Muscle of leg (tissue), 16 donors: ENCODE measurements at places on chromosomes 1 and 21.

DNA sequence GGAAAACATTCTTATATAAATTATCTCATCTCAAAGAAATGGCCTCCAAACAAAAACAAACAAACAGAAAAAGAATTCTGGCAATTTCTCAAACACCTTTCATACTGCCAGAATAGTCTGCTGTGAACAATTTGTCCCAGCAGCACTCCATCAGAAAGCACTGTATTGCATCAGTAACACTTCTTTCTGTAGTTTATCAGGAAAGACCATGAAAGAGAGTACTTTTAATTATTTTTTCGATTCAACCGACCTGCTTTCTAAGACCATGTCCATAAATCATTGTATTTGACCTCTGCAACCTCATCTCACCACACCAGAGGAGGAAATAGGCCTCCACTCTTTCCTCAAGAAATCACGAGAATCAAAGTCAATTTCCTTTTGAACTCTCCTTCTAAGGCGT is 1579.9 kb downstream of the MRPL39 start:
- peak; percentile 56 for DNase-seq

DNA sequence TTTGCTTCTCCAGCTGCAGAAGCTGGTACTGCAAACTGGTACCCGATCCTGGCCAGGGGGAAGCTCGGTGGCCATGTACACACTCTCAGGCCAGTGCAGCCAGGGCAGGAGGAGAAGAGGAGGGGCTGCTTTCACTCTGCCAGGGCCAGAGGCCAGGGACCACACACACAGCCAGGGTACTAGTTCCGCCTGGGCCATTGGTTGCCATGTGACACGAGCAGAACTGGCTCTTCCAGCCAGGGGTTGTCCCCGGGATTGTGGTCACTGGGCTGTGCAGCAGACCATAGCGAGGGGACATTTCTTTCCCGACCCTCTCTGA is 3.7 kb upstream of the SHISAL2A start:
- peak; percentile 32 for DNase-seq

- no peak for DNase-seq
Measured at GRCh38 chr1:50490640-50491039, 67.4 kb upstream of the DMRTA2 start.

- no peak for DNase-seq
Measured at GRCh38 chr1:171981303-171981702, 140.0 kb downstream of the DNM3 start.

DNA sequence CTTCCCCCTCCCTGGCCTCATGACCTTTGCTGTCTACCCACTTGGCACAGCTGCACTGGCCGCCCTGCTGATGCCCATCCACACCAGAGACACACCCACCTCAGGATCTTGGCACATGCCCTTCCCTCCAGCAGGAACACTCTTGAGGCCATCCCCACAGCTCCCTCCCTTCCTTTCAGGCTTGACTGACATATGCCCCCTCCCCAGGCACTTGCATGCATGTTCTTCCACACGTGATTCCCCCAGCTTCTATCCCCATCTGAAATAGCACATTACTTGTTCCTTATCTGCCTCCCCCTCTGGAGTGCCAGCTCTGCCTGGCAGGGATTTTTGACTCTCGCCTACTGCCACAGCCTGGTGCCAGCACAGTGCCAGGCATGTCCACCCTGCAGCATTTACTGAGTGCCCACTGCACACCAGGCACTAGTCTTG is 98.5 kb upstream of the SLC25A33 start:
- DNase-seq, result no peak

DNA sequence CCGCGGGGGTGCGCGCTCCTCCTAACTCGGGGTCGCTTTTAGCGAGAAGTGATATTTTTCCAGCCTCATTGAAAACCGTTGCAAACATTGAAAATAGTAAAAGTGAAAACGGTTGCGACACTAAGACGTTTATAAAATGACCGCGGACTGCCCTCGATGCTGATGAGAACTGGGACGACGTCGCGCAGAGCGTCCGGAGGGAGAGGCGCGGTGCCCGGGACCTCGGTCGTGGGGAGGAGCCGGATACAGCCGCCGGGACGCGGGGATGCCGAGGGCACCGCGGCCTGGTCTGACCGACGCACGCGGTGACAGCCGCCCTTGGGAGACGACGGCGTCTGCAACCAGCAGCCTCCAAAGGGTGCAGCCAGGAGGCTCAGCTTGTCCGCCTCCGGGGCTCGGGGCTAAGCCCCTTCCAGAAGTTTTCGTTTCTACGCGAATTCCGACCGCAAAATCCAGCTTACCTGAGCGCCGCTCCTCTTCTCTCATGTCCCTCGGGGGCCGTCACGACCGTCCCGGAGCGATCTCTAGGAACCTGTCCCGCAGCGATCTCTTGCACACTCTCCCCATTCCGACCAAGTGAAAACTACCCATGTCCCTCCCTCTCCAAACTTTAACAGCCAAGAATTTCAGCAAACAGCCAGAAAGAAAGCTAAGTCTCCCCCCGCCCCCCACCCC is 144.4 kb upstream of the ETS2 start:
- DNase-seq, result peak; percentile 44

GRCh38 chr1:86423873-86424272 is at the start of gene CLCA2:
TSS of gene CLCA2 (plus strand) at chr1:86424171. CDS start at chr1:86424248, 77 bp downstream.
- DNase-seq, result no peak

- no peak for DNase-seq
Measured at GRCh38 chr21:25054689-25055088, 552.6 kb downstream of the MRPL39 start.

DNA sequence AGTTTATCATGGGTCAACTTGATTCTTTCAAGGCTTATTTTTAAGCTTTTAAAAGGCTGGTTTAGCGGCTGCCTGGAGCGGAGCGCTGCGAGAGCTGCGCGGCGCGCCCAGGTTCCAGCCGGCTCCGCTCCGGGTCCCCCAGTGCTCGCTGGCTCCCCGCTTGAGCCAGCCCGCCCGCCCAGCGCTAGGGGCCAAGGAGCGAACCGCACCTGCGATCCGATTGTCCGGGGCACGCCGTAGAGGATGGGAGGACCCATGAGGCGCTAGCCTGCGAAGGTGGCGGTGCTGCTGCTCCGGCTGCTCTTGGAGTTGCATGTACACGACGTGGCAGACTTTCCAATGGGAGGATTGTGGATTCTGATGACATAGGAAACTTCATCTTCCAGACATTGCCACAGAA is 9.9 kb upstream of the CFHR4 start:
- peak; percentile 8 for DNase-seq

DNA sequence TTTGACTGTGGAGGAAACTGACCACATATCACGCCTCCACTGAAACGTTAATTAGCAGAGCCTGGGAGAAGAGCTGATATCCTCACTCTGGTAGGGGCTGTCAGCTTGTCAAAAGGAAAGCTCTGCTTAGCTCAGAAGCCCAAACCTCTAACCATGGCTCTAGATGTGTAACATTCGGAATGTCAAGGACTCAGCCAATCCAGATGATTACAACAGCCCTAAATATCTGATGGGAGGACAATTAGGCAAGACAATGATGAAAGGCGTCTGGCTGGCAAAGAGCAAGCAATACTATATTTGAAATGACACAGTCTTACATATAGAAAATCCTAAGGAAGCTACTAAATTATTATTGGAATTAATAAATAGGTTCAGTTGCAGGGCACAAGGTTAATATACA is 45.7 kb upstream of the COX20 start:
- DNase-seq, result no peak

GRCh38 chr1:112524251-112524650 is 15.5 kb downstream of the WNT2B start:
- no peak for DNase-seq

GRCh38 chr1:169099561-169099960 is 6.9 kb upstream of the ATP1B1 start:
- no peak for DNase-seq

GRCh38 chr1:98126740-98127139 is 205.9 kb upstream of the DPYD start:
- peak; percentile 10 for DNase-seq

DNA sequence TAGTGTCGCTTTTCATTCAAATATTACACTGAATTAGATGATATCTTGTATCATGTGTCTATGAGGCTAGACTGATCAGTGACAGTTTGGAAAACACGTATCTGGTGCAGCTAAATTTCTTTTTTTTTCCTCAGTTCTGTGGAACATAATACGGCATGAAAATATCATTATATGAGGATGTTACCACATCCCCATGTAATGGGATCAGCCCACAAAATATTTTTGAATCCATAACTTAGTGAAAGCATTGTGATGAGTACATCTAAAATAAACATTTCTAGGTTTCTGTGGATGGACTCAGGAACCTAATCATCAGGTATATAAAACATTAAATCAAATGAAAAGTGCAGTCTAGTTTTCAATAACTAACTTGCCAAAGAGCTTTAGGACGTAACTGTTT is 356.3 kb downstream of the USP25 start:
- no peak for DNase-seq

DNA sequence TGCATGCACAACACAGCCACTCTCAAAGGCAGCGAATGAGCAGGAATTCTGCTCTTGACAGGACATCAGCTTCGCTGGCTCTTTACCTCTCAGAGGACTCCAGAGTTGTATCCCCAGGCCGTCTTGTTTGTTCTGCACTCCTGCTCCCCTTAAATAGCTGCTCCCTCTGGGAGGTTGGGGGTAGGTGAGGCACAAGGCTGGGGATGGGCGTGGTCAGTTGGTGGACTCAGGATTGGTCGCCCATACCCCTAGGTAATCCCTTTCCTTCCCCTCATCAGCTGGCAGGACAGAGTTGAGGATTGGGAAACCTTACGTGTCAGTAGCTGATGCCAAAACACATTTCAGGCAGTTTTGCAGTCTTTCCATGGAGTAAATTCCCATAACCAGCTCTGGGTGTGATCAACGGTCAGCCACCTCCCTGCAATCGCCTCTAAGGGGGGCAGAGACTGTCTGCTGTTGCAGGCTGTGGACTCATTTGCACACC is at the start of gene PLA2G2A:
PLA2G2A (minus strand) TSS at position 125 of the 484 bp plus-strand sequence. CDS start 845 bp downstream, outside the sequence.
- DNase-seq, result peak; percentile 8

GRCh38 chr1:112298558-112298957 is 97.5 kb upstream of the CTTNBP2NL start:
- peak; percentile 59 for DNase-seq

DNA sequence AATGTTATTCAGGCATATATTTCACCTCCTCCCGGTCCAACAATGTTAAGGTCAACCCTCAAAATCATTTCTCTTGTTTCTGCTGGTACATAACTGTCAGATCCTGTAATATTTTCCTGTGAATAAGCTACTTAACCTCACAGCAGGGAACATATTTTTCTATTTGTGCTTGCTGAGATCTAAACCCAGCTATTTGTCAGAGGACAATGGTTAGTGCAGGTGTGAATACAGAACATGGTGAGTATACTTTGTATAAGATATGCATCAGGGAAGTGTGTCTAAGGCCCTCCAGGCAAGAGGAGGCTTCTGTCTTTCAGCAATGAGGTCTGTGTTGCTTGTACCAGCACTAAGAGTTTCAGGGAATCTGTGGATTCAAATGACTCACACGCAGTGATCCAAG is 970.6 kb downstream of the NCAM2 start:
- DNase-seq, result no peak

DNA sequence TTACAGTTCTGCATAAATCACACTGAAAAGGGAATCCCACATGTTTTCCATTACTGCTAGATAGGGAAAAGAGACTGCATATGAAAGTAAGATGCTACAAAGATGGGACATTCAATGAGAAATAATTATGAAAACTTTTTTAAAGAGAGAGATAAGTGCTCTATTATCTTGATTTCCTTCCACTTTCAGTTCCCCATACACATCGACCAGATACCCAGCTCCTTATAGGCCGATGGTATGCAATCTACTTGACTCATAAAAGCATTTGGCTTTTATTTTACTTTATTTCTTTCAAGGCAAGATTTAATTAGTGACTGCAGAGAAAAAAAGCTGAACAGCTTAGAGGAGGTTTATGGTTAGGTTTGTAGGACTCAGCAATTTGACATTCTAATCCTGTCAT is 13.1 kb downstream of the BRINP2 start:
- no peak for DNase-seq

- DNase-seq, result no peak
Measured at GRCh38 chr1:198550941-198551524, 10.6 kb upstream of the ATP6V1G3 start.

DNA sequence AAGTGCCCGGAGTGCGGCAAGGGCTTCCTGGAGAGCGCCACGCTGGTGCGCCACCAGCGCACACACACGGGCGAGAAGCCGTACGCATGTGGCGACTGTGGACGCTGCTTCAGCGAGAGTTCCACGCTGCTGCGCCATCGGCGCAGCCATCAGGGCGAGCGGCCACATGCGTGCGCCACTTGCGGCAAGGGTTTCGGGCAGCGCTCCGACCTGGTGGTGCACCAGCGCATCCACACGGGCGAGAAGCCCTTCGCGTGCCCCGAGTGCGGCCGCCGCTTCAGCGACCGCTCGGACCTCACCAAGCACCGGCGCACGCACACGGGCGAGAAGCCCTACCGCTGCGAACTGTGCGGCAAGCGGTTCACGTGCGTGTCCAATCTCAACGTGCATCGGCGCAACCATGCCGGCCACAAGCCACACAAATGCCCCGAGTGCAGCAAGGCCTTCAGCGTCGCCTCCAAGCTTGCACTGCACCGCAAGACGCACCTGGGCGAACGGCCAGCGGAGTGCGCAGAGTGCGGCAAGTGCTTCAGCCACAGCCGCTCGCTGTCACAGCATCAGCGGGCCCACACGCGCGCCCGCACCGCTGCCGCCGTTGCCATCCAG is 10.0 kb downstream of the ZNF672 start:
- no peak for DNase-seq

DNA sequence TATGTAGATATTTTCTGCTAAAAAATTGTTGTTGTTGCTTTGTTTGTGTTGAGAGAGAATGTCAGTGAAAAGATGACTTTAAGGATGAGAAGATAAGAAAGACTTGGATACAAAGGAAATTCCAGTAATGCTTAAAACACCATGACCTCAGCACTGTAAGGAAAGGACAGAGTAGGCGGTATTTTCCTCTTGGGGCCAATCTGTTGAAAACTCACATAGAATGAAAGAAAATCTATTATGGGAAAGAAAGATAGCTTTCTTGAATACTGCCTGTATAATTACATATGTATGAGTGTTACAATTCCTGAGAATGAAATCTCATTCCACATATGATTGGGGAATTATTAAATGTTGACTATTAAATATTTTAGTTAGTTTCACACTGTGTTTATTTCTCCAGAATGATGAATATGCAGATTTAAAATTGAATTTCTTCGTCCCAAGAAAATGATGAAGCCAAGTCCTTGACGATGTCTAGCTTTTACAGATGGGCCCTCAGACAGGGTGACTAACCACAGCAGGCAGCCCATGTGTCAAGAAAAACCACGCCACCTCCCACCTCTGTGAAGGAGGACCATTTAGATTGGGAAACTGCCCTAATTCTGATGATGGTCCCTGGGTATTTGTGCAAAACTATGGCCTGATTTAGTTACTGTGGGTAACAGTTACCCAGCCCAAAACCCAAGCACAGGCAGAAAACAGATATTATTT is 49.7 kb upstream of the LMO4 start:
- DNase-seq, result peak; percentile 87

- peak; percentile 54 for DNase-seq
Measured at GRCh38 chr21:26715878-26716506, 129.2 kb downstream of the ADAMTS1 start.

- no peak for DNase-seq
Measured at GRCh38 chr1:71687376-71687775, 595.0 kb downstream of the NEGR1 start.
